ENCODE measurements at places on chromosomes 4 and X.

DNA sequence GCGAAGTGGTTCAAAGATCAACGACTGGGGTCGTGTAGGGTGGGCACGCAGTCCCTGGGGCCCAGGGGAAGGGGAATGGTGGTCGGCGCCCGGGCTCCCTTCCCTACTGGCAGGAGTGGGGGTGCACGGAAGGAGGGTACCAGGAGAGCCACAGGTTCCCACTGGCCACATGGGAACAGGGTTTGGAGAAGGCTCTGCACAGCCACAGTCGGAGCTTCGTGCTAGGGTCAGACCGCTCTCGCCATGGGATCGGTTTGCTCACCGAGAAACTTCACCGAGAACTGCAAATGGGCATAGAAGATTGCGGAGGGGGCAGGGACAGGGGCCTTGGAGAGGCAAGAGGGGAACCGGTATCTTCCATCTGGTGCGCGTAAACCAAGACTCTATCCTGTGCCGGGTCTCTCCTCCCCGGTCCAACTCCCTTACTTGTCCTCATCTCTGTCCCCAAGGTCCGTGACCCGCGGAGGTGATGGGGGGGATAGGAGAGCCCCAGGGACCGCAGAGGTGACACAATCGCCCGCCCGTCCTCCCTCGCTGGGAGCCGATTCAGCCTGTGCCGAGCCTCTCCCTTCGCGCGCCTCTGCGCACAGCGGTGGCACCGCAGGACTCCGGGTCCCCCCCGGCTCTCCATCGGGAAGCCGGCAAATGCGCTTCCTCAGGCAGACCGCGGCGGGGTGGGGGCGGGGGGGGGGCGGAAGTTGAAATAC, 1.0 kb downstream of the SCD5 start:
- DNase-seq = no peak

DNA sequence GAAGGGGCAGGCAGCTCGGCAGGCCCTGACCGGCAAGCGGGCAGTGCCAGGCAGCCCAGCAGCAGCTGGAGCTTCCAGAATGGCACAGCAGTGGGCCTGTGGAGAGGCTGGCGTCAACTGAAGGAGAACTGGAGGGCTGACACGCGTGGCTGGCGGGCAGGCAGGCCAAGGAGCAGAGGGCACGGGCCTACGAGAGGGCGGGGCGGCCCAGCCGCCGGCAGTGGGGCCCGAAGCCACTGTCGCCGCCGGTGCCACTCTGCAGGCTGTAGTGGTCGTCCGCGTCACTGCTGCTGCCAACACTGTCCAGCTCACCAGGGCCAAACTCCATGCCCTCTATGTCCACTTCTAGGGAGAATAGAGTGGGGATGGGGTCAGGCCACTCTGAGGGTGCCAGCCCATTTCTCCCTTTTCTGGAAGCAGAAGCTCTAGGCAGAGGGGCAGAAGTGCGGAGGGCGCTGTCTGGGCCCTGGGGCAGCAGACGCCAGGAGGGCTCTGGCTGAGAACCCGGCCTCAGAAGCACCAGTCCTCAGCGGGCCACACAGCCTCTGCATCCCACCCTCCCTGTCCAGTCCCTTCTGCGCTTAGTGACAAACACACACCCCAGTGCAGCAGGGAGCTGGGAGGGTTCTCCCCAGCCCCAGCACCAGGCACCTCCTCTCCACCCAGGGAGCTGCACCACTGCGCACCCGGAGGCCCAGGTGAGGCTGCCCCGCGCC, 8.6 kb upstream of the HAUS3 start:
- DNase-seq = no peak

GRCh38 chrX:17072301-17072700, 125.8 kb downstream of the REPS2 start:
- DNase-seq = no peak

DNA sequence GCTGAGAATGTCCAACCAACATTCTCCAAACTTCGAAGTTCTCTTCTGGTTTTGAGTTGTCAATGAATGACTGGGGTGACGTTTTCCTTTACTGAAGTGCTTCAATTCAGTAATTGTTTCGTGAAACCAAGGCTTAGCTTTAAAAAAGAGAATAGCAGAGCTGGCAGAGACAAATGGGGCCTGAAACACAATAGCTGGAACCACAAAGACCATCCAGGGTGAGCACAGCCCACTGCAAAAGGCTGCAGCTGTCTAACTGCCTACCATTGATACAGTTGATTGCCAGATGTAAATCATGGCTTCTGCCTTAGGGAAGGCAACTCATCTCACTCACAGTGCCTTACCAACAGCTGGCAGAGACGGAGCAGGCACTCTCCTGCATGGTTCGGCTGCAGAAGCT, 78.7 kb upstream of the ZNF518B start:
- DNase-seq = no peak

- DNase-seq = no peak
Measured at GRCh38 chrX:67100031-67100884, 443.6 kb upstream of the AR start.
